ENCODE measurements at places on chromosomes 5 and 9.

- DNase-seq, result no peak
Measured at GRCh38 chr9:134171316-134172197, 7.2 kb upstream of the RNU6ATAC start.

- DNase-seq, result no peak
Measured at GRCh38 chr9:124480621-124480981, 26.6 kb downstream of the NR5A1 start.

DNA sequence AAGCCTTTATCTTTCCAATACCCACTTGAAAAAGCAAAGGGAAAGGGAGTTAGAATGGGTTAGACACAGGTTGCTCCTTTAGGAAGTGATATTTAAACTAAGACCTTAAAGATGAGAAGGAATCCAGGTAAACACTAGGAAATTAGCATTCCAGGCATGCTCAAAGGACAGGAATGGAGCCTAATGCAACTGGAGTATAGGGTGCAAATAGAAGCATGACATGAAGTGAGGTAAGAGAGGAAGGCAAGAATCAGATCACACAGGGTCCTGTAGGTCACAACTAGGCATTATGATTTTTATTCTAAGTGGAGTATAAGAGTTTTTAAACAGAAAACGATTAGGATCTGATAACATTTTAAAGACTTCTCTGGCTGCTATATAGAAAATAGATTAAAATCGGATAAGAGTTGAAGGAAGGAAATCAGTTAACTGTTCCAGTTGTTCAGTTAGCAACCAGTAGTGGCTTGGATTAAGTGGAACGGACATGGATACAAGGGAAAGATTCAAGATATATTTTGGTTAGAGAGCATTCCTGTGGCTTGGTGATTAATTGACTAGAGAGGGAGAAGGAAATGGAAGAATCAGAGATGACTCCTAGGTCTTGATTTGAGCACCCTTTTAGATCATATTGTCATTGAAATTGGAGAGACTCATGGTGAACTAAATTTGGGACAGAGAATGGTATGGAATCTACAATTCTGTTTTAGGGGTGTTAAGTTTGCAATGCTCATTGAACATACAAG, 95.9 kb downstream of the FBXO4 start:
- DNase-seq, result no peak

- no peak for DNase-seq
Measured at GRCh38 chr5:1718669-1719068, 81.0 kb downstream of the MRPL36 start.

DNA sequence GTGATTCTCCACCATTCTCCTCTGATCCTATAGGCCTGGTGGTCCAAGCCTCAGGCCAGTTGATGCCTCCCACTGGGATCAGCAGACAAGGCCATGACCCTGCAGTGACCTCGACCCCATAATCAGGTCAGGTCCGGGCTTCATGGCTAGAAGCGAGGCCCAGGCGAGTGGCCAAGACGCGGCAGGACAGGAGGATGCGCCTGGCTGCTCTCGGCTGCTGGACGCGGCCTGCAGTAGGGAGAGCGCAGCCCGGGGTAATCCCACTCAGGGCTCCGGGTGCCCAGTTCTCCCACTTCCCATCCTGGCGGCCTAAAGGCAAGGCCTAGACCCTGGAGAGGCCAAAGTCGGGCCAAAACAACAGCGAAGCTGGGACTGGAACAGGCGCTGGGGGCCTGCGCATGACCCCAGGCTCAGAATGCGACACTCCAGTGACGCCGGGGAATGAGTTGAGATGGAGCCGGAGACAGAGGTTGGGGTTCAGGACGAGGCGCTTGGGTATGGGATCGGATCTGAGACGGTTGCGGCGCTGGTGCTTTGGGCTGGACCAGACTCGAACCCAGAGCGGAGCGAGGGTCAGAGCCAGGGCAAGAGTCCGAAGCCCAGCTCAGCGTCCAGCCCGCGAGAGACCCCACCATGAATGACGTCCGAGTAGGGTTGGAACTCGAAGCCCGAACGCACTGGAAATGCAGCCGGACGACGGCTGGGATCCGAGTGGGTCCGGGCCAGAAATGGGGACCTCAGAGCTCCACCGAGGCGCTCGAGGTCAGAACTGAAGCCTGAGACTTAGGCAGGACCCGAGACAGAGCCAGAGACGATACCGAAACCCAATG, 3.2 kb downstream of the LHX6 start:
- DNase-seq, result no peak

- DNase-seq, result no peak
Measured at GRCh38 chr5:83577036-83577636, 105.6 kb downstream of the VCAN start.

DNA sequence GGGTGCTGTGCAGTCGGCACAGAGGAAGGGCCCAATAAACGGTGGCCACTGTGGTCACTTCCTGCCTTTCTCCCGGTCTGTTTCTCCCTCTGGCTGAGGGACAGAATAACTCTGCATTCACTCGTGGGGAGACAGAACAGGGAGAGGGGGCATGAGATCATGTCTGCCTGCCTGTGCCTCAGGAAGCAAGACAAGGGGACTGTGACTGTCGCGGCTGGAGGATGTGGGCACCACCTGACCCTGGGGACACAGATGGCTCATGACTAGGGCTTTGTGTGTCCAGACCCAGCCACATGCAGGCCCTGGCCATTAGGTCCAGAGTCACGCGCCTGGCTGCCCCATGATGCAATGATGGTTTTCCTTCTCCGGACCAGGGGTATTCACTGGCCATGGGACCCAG, 5.8 kb downstream of the TRUB2 start:
- no peak for DNase-seq

- DNase-seq, result no peak
Measured at GRCh38 chr5:110957934-110958333, 113.6 kb upstream of the TSLP start.

DNA sequence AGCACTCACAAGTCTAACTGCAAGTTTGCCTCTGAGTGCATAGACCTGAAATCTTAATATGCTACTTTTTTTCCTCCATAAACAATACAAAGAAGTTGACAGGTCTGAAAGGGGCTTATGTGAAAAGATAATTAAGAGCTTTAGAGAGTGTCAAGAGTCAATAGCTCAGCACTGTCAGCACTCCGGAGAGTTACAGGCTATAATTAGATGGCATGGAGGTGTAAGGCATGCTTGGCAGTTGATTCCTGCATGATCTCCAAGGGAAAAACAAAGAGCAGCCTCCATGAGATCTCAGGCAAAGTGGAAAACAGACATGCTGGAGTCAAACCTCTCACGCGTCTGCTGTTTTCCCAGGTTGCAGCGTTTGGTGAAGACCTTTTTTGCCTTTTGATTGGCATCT, 468.7 kb downstream of the TLE4 start:
- DNase-seq, result no peak

DNA sequence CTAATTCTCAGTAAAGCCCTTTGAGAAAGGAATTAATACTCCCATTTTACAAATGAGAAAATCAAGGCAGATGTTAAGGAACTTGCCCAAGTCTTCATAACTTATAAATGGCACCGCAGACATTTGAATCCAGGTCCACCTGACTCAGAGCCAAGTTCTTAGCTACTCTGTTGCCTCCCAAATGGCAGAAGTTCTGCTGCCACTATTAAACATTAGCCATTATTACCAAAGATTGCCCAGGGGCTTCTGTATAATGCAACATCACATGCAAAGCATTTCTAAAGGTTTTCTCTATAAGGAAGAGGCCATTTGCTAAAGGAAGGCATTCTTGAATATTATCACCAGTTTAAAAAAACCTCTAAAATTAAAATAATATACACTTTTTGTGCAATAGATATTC, 28.3 kb downstream of the TPD52L3 start:
- no peak for DNase-seq

DNA sequence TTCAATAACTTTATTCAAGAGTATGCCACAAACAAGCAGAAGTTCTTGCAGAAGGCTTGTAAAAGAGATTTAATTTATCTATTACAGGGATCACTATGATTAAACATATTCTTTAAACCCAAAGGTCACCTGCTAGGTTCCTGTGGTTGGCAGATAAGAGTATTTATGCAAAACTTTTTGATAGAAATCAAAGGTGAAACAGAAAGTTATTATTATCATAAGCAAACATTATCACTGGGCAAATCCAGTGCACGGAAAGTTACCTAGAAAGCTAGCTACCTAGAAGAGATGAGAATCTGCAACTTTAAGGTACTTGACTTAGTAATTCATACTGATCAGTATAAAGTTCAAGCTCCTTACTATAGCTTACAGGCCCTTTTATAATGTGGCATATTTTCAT, 3.2 kb downstream of the STARD4 start:
- no peak for DNase-seq

GRCh38 chr9:16344343-16344742, 526.1 kb downstream of the BNC2 start:
- no peak for DNase-seq

- no peak for DNase-seq
Measured at GRCh38 chr5:107023732-107024131, 647.0 kb downstream of the EFNA5 start.

- no peak for DNase-seq
Measured at GRCh38 chr5:13866792-13867191, 77.7 kb downstream of the DNAH5 start.

DNA sequence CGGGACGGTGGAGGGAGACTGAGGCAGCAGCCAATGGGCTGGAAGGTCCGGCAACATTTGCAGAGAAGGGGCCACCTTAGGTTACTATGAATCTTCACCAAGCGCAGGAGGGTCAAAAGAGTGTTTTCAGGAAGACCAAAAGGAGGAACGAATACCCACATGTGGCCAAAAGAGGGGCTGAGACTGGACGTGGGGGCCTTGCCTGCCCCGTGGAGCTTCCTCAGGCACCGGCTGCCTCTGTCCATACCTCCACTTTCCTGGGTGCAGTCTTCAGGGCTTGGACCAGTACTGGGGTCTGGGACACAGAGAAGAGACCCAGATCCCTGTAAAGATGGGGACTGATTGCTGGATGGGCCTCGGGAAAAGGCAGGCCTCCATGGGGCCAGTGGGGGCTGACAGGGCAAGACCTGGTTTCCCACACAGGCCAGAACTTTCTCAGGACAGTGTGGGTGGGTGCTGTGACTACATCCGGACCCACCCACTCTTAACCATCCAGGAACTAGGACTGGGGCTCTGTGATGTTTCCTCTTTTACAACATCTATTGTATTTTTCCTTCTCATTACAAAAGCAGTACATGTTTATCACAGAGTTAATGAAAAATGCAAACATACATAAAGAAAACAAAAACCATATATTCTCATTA, 294.7 kb downstream of the ZSWIM6 start:
- DNase-seq, result no peak

GRCh38 chr5:171654881-171655280, 130.7 kb upstream of the SMIM23 start:
- no peak for DNase-seq

DNA sequence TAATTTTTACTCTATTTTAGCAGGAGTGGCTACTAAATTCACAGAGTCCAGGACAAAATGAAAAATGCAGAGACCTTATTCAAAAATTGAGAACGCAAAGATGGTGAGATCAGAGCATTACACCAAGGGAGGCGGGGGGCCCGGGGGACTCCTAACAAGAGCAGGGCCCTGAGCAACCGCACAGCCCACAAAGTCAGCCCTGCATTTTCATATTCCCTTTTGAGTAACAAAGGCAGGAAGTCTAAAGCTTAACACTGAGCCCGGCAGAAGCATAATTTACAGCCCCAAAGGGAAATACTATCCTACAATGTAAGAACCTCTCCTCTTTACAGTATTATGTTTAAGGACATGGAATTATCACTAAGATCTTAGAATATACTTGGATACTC, 69.4 kb downstream of the TLE1 start:
- DNase-seq, result no peak

DNA sequence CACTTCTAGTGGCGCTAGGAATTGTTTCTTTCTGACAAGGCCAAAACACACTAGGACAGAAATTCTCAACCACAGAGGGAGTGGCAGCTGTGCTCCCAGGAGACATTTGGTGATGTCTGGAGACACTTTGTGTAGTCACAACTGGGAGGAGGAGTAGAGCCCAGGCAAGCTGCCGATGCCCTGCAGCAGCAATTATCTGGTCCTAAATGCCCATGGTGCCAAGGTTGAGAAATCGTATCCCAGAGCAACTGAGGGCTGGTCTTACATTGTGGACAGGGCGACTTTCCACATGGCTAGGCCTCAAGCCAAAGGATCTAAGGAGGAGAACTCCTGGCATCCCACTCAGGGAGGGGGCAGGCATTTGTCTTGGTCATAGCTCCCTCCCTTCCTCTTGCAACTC, 259.9 kb downstream of the GADD45G start:
- DNase-seq, result no peak

GRCh38 chr5:180787711-180788431, 14.7 kb downstream of the MGAT1 start:
- DNase-seq, result no peak

DNA sequence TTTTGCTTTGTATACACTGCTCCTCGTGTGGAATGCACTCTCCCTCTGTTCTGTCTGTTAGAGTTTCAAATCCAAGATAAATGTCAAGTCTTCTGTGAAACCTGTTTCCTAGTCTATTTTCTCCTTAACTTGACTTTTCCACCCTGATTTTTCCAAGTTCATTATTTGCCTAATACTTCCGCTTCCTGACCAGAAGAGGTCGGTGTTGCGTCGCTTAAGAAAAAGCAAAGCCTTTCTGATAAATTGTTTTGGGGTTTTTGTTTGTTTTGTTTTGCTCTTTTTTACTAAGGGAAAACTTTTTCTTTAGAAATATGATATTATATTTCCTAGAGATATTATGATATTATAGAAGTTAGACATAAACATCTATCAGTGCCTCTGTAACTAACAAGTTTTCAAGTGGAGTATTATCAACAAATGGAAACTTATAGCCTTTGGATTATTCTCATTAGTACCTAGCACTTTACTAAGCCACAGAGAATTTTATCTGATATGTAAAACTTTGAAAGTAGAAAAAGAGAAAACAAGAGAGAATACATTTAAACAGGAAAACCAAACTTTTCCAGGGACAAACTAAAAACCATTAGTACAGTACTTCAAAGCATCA, 55.8 kb downstream of the PHAX start:
- DNase-seq, result no peak

- DNase-seq, result no peak
Measured at GRCh38 chr9:110192531-110193261, 15.3 kb downstream of the C9orf152 start.

Measured in stimulated activated CD4-positive, alpha-beta T cell treated with anti-CD3 and anti-CD28 coated beads, Interleukin-4, amount 100 ng/mL, for 4 hours (primary cell).